ENCODE measurements at places on chromosomes 13 and 19.

GRCh38 chr19:38072776-38073750, 151.0 kb downstream of the DPF1 start:
- DNase-seq, result no peak

DNA sequence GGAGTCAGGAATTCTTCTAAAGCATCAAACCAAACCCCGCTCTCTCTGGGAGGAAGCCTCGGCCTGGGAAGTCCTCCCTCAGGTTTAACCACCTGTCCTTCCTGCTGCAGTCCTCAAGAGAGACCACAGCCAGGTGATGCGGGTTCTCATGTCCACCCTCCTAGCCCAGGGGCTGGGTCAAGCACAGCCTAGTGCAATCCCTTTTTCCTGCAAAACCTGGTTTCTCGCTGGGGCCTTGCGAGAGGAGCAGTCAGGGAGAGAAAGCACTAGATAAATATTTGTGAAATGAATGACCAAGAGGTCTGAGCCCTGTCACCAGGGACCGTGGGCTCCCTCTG, 2.4 kb downstream of the SLC8A2 start:
- no peak for DNase-seq

DNA sequence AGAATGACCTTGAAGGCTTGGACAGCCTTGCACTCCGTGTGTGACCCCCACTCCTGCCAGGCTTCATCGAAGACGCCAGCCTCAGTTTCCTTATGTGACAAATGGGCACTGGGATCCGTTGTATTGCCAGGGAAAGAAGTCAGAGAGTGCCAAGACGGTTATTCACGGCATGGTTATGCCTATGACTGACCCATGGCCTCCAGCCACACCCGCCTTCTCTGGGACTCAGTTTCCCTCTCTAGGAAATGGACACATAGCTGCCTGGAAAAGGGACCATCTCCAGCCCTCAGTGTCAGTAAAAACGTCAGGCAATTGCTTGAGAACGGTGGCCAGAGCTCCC, 915 bp upstream of the UBE2S start:
- no peak for DNase-seq

- no peak for DNase-seq
These were observed 18.1 kb downstream of the DNAJC15 start for GRCh38 chr13:43041369-43041921.

- no peak for DNase-seq
These were observed 25.7 kb downstream of the CCDC70 start for GRCh38 chr13:51887468-51887867.
